Activated T-cell treated with anti-CD3 and anti-CD28 coated beads, Interleukin-2, amount 50 U/mL, for 1 hour (primary cell): ENCODE measurements at places on chromosomes 2 and 18.

DNA sequence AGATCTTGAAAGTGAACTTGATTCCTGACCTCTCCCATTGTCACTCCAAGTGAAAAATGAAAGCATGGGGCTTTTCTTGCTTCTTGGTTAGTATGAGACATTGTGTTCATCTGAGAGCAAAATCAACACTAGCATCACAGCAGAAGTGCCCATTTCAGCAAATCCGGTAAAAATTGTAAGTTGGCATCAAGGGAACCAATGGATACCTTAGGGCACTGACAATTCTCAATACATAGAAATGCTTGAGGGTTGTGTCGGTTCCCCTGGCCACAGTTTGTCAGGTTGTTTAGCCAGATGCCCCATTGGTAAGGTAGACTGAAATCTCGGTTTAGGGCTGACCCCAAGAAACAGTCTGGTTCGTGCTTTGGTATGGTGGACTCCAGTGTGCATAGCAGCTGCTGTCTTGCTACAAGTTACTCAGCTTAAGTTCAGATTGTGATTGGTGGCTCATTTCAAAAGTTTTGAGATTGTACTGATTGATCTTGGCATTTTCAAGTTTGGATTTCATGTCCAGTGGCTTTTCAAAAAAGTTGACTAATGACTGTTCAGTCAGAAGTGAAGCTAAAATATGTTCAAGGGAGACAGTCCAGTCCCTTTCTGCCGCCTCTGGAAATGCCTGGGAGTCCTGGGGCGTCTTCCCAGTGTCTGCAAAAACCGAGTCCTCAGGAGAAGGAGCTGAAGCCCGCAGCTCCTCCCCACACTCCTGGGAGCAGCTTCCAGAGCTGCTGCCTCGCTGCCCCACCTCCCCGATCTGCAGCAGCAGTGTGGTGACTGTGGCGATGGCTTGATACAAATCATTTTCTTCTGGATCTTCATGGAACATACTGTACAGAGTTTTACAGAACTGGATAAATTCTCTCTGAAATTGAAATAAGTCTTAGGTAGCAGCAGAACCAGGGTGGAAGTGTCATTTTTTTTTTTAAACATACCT lies 5.6 kb downstream of the RPL31 start:
- no peak for DNase-seq

GRCh38 chr2:26033270-26033817 lies 540 bp upstream of the RAB10 start:
- DNase-seq, result no peak

- no peak for DNase-seq
Observed at GRCh38 chr2:36678856-36679255, 17.7 kb upstream of the VIT start.

DNA sequence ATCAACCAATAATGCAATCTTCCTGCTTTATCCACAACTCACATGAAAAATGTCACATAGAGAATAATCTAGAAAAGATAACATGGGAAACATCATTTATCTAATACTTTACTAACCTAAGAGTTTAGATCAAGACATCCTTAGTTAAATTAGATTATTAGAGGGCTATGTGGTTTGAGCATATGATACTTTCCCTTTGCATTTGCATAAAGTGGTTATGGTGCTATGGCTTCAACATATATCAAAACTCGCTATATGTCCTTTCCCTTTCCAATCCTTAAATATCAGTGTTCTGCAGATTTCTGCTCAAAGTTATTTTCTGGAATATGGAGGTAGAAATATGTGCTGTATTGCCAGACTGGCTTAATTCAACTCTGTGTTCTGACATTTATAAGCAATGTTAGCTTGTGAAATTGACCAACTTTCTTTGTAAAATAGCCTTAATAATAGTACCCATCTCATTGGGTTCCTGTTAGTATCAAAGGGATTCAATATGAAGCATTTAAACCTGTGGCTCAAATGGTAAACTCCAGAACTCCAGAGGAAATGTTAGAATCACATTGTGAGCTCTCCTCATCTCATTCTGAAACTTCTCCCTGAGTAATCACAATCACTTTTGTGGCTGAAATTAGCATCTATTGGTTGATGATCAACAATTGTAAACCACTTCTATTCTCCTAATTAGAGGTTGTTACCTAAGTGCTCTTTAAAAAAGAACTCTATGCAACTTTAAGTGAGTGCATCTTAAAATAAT lies 1089.9 kb upstream of the SLC39A10 start:
- DNase-seq, result no peak

- no peak for DNase-seq
Observed at GRCh38 chr2:158041400-158041799, 60.3 kb upstream of the UPP2 start.

GRCh38 chr2:201969938-201970785 lies 63.5 kb upstream of the FZD7 start:
- DNase-seq, result no peak

DNA sequence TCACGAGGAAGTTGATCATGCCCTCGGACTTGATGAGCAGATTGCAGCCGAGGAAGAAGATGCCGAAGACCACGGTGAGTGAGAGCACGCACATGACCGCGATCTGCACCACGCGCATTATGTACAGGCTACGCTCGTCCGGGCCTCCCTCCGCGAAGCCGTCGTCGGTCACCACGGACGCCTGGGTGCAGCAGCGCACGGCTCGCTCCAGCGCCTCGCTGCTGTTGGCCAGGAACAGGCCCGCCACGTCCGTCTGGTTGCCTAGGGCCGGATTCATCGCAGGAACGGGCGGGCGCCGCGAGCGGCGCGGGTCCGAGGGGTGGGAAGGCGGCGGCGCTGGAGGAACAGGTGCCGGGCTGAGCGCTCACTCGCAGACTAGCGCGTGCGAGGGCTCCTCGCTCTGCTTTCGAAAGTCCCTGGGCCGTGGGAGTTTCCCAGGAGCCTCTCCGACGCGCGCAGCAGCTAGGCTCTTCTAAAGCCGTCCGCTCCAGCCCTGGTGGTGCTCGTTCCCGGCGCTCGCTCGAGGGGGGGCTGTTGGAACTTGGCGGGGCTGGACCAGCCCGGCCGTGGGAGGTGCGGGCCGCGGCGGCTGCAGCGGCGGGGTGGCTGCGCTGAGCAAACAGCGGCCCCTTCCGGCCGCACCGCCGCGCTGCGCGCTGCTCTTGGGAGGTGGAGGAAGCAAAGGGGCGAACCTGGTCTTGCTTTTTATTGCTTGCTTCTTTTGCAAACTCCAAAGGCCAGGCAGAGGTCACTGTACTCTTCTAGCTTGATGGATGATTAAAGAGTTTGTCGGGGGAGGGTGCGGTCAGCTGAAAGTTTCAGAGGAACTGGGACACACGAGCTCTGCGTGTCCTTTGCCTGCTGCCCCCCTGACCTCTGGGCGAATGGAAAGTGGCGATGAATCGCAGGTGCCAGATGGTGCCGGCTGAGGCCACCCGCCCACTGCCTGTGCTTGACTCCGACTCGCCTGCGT lies at the start of gene RPRM:
TSS of gene RPRM (minus strand) at position 474 of the 973 bp plus-strand sequence. CDS start at position 277, 197 bp downstream.
- DNase-seq, result peak; percentile 61

DNA sequence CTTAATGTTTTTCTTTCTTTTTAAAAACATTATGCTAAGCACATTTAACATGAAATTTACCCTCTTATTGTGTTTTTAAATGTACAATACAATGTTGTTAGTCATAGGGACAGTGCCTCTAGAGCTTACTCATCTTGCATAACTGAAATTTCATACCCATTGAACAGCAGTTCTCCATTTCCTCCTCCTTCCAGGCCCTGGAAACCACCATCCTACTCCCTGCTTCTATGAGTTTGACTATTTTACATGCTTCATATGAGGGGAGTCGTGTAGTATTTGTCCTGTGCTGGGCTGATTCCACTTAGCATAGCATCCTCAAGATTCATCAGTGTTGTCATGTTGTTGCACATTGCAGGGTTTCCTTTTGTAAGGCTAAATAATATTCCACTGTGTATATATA lies 92.6 kb downstream of the SPATS2L start:
- DNase-seq, result no peak

GRCh38 chr2:68251855-68252399 lies 405 bp downstream of the PPP3R1 start:
- DNase-seq, result peak; percentile 66

DNA sequence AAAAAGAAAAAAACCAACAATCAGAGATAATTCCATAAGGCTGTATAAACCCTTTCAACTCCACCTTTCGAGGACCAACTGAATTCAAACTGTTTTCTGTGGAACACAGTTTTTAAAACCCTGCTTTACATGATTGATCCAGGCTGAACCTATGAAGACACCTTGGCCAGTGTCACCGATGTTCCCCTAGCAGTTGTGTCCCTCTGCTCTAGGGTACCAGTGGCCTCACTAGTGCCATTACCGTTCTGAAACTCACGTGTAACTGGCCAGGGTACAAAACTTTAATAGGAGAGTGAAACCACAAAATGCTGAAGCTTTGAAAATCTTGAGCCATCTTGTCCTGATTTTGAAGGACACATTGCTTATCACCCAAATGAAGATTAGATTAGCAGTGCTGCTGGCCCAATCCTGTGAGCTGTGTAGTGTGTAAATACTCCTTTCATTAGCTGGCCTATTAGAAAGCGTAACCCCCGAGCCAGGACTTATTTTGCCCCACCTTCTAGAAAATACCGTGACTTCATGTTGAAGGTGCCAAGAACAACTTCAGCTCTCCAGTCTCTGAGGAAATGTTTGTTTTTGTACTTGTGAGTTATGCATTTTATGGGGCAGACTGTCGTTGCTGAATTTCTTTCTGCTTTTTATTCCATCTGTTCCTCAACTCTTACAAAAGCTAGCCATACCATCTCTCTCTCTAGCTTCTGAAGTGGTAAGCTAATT lies 147.8 kb upstream of the MAP3K20 start:
- no peak for DNase-seq

DNA sequence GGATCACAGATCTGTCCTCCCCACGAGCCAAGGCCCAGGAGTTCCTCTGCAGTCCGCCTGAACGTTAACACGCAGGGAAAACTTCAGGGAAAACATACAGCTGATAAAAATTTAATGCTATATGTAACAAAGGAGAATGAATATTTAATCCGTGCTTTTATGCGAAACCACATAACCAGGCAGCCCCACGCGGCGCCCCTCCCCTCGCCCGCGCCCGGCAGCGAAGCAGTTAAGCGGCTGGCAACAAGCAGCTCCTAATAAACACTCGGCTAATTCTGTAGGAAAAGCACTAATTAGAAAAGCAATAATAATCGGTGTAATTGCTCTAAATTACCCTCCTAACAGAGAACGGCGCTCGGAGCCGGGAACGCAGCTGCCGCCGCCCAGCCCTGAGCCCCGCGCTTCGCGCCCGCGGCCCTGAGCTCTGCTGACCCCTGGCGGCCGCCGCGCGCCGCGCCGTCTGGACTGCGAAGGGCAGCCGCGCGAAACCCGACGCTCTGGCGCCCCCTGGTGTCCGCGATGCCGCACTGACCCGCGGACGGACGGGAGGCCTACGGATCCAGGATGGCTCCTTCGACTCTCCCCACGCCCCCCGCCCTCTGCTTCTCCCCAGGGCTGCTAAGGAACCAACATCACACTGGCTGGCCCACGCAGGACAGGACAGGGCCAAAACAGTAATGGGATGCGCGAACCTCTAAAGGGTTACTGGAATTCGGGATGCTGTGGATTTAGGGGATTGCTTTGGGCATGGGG lies 181.4 kb downstream of the SMAD2 start:
- DNase-seq, result peak; percentile 89

DNA sequence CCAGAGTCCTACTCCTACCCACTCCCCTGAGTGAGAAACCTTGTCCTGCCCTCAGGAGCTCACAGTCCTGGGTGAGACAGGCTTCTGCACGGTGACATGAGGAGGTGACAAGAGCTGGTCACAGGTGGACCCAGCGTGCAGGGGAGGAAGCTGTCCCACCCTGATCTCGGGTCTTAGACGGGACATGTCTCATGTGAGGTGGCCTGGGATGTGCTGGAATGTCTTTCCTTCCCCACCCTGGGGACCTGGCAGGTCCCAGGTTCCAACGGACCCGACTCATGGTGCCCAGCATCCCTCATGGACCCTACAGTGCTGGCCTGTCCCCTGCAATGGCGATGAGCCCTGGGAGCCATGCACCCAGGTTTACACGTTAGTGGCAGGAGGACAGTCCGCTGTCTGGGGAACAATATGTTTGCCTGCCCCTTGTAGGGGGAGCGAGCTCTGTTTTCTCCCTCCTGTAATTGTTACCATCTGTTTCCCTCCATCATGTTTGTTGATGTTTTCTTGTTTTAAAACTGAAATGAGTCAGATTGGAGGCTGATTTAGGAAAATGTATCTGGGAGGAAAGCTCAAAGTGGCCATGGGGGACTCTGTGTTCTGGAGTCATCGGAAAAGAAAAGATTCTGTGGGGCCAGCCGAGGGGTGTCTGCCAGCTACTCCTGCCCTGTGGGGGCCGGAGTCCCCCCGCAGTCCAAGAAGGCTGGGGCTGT lies 238.1 kb downstream of the KLHL29 start:
- DNase-seq, result no peak

DNA sequence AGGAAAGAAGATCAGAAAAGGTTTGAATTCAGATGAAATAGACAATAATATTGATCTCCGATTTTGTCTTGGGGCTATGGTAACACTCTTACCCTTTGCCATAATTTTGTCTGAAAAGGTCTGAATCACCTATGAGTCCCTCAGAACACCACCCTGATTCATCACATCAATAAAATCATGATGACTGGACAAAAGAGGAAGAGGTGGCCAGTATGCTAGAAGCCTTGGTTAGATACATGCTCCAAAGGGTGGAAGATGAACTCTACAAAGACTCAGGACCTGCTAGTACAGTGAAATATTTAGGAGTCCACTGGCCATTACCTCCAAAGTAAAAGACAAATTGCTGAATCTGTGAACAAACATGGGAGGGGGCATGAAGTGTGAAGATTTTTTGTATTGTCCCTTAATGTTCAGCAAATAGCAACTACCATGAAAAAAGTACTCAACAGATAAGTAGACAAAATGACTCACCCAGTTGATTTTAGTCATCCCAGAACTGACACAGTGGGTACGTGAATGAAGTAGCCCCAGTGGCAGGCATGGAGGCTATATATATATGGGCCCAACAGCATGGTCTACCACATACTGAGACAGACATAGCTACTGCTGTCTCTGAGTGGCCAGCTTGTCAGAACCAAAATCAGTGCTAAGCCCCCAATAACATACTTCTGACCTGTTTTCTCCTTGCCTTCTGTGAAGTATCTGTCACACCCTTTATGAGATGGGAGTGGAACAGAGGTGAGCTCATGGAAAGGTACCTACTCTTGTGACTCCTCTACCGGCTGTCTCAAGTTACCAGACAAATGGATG lies 36.5 kb upstream of the GLS start:
- DNase-seq, result no peak

DNA sequence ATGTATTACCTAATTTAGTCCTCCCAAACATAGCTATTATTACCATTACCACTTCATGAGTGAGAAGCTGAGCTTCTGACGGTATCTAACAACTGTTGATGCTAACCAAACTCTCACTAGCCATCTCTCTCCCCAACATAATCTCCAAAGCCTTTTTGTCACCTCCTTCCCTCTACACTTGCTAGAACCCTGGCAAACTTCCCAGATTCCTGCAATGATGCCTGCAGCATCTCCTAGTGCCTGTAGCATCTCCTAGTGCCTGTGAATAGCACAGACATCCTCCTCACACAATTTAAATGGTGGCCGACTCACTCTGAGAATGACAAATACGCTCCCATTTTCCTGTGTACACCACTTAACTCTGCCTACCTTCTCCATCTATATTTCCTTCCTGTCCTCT lies 126.7 kb downstream of the STK39 start:
- DNase-seq, result no peak

- DNase-seq, result no peak
Observed at GRCh38 chr2:188845692-188846091, 128.5 kb upstream of the COL3A1 start.
